ENCODE measurements at places on chromosomes 13 and 19.

GRCh38 chr13:111281751-111282311 is 38.6 kb upstream of the TEX29 start:
- peak; percentile 84 for DNase-seq

DNA sequence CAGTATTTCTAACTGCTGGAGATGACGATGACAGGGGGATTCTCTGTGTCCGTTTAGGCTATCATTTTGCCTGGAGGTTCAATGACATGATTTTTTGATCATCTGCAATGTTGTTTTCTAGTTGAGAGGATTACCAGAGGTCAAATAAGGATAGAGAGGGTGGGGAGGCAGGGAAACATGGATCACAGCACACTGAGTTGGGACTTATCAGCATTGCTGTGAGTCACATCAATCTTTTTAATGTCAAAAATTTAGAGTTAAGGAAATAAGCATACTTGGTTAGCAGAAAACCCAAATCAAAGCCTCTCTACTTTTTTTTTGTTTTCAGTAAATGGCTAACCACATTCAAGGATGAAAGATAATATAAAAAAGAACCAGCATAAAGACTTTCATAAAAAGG is 43.0 kb upstream of the CSNK1A1L start:
- no peak for DNase-seq

DNA sequence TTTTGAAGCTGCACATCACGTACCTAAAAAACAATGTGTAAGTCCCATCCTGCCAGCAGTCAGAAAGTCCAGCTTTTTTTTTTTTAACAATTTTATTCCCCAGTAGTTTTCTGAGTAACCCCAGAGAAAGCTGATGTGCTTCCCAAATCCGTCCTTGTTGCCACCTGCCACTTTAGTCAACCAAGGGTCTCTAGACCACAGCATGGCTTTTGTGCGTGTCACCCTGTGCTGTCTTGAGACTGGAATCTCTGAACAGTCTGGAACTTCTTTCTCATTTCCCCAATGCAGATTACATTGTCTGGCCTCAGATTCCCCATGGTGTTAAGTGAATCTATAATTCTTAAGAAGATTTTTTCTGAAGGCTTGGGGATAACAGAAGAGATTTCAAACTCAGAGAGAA is 289.2 kb upstream of the KLF12 start:
- DNase-seq: no peak

DNA sequence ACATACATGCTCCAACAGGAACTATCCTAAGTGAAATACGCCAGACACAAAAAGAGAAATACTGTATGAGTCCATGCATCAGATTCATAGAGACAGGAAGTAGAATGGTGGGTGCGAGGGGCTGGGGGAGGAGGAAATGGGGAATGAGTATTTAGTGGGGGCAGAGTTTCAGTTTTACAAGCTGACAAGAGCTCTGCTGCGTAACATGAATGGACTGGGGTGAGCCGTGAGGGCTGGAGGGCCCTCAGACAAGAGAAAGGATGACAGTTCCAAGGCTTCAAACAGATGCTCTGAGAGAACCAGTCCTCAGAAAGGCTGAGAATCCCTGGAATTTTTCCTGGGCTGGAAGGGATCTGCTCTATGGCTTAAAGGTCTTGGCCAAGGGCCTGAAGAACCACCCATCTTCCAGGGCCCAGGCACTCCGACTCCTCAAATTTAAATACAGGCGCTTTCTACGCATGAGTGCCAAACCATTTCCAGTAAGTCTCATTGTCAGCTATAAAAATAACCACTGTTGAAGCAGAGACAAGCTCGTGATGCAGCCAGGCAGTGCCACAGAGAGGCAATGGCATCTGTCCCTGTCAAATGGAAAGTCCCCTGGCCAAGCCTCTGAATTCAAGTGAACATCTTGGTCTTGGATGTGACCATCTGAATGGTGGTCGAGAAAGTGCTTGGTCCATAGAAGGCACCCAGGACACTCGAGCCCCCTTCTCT is 17.5 kb downstream of the KLF2 start:
- DNase-seq: no peak

DNA sequence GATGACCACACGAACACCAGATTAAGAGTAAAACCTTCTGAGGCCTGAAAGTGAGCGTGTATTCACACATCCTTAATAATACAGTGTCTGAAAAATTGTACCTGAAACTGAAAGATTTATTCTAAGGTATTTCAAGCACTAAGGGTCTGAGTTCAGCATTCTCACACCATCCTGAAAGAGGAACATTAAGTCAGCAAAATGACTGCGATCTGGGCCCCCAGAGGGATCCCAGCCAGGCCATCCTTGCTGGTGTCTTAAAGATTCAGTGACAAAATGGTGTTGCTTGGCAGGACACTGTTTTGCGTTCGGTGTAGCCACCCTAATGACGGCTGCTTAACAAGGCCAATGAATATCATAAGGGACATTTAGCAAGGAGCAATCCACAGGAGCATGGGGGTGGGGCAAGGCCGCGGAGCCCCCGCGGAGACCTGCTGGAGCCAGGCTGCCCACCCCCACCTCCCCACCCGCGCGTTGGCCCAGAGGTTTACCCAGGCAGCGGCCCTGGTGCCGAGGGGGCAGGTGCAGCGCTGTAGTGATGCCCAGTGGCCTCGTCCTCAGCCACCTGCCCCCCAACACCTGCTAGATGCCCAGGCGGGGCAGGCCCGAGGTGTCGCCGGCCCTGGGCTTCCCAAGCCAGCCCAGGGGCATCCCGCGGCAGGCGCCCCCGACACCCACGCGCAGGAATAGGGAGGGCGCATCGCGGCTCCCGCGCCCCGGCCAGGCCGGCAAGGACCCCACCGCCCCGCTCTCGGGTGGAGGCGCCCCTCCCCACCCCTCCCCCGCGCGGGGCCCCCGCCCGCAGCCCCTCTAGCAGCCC is 742 bp downstream of the NALCN start:
- no peak for DNase-seq

- no peak for DNase-seq
These were observed 191.3 kb upstream of the PCDH9 start for GRCh38 chr13:67421475-67421874.

- DNase-seq: peak; percentile 34
These were observed at the start of gene DACH1 for GRCh38 chr13:71867131-71867814. Gene DACH1 (minus strand): TSS chr13:71867204.

GRCh38 chr13:77519808-77520207 is 15.7 kb upstream of the SCEL start:
- DNase-seq: no peak

GRCh38 chr13:95226476-95226875 is 74.8 kb downstream of the ABCC4 start:
- no peak for DNase-seq

GRCh38 chr13:51147732-51148131 is 36.7 kb upstream of the C13orf42 start:
- no peak for DNase-seq

- DNase-seq: no peak
These were observed 1.8 kb upstream of the CD37 start for GRCh38 chr19:49333418-49333805.

GRCh38 chr13:52779103-52779502 is 39.5 kb upstream of the CNMD start:
- DNase-seq: no peak

GRCh38 chr19:12779162-12779993 is 4.0 kb upstream of the HOOK2 start:
- peak; percentile 20 for DNase-seq

- DNase-seq: peak; percentile 59
These were observed 12.1 kb upstream of the DACH1 start for GRCh38 chr13:71879129-71879535.

GRCh38 chr13:110590577-110590976 is 24.8 kb upstream of the NAXD start:
- DNase-seq: no peak

- DNase-seq: no peak
These were observed 36.4 kb downstream of the EPS15L1 start for GRCh38 chr19:16435238-16435917.

GRCh38 chr19:54107876-54108490 is 5.3 kb downstream of the NDUFA3 start:
- DNase-seq: no peak

DNA sequence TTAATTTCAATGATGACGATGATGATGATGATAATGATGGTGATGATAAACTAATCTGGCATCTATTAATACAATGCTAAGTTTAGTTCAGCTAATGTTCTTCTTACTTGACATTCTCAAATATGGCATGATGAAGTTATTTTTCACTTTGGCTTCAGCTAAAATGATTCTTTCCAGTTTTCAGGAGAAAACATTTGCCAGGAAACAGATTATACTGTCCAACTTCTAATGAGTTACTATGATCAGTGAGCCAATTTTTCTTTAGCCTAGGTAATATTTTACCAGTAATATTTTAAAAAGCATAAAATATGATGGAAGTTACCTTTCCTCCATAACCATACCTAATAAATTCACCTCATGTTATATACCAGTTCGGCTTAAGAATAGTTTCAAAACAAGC is 245.7 kb upstream of the CSNK1A1L start:
- DNase-seq: no peak

- DNase-seq: no peak
These were observed 899 bp downstream of the GIPC3 start for GRCh38 chr19:3586127-3586626.

DNA sequence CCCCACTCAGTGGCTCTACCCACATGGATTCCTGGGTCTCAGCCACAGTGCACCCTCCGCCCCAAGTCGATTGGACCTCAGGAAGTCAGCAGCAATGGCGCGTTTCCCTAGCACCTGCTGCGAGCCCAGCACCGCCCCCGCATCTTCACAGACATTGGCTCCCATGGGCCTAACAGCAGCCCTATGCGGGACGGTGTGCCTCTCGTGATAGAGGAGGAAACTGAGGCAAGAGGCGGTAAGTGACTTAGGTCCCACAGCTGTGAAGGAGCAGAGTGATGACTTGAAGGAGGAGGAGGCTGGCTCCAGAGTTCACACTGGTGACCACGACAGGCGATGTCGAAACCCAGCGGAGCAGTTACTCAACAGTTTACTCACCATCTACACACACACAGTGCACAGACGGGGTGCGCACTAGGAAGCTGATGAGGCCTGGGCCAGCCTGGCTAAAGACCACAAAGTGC is 104.5 kb upstream of the SOX1 start:
- DNase-seq: no peak

DNA sequence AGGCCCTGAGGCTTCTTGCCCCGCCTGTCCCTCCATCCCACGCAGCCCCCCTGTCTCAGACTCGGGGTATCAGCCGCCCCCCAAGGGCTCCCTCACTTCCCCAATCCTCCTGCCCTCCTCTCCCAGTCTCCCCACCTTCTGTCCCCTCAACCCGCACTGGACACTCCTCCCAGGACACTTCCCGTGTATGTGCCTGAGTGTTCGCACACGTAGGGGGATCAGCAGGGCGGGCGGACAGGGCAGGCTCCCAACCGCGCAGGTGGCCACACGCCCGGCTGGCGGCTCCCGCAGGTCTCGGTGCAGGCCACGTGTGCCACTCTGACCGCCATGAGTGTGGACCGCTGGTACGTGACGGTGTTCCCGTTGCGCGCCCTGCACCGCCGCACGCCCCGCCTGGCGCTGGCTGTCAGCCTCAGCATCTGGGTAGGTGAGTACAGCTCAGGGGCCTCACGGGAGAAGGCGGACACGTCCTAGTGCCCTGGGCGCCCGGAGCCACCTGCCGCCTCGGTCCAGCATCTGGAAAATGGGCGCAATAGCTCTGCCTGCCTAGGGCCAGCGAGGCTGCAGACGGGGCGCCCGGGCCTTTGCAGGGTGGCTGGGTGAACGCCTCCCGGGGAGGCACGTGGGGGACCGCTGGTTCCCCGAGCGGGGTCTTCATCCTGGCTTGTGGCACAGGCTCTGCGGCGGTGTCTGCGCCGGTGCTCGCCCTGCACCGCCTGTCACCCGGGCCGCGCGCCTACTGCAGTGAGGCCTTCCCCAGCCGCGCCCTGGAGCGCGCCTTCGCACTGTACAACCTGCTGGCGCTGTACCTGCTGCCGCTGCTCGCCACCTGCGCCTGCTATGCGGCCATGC is 2.3 kb downstream of the KISS1R start:
- DNase-seq: peak; percentile 77

- DNase-seq: no peak
These were observed 6.1 kb downstream of the WDFY2 start for GRCh38 chr13:51590231-51590970.

GRCh38 chr19:18896421-18896841 is 473 bp upstream of the CERS1 start:
- DNase-seq: no peak

GRCh38 chr19:48997972-48998371 is 4.3 kb downstream of the RUVBL2 start:
- DNase-seq: no peak

DNA sequence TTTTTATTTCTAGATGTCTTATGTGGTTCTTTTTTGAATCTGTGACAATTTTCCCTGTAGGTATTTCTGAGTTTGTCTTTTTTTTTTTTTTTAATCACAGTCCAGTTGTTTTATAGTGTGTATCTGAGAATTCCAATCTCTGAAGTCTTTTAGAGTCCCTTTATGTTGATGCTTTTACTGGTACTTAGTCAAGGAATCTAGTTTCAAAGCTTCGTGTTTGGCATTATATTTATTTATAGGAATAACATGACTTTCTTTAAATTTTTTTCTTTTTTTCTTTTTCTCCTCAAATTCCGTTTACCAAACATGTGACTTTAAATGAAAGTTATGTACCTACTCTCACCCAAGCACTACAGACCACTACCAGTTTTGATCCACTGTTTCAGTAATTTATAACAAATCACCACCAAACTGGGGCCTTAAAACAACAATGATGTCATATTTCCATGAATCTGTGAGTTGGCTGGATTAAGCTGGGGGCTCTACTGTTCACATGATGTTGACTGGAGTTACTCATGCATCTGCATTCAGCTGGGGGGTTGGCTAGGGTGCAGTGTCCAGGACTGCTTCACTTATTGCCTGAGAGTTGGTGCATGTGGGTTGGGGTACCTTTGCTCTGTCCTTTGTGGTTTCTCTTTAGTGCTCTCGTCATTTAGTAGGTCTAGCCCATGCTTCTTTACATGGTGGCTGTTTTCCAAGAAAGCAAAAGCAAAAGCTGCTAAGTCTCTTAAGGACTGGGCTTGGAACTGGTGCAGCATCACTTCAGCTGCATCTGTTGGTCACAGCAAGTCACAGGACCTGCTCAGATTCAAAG is 22.3 kb downstream of the KCTD4 start:
- no peak for DNase-seq

GRCh38 chr19:58033741-58034476 is at the start of gene ZSCAN1:
Gene ZSCAN1 (plus strand): TSS chr19:58034025. CDS start chr19:58037837, 3,812 bp downstream.
- no peak for DNase-seq

- no peak for DNase-seq
These were observed 205.1 kb upstream of the STARD13 start for GRCh38 chr13:33490461-33491327.

DNA sequence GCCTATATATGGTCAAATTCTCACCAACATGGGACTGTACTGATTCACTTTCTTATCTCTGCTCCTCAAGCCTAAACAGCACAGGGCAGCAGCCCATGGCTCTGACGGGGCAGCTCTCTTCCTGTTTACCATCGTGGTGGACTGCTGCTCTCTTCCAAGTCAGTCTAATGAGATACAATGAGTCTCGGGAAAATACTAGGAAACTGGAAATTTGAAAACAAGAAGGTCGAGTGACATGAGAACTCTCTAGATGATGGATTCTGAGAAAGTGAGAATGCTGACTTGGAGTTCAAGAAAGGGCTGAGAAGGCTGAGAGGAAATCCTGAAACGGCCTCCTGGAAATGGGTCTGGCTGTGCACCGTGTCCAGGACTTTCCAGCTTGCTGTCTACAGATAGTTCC is 122.8 kb upstream of the ARGLU1 start:
- no peak for DNase-seq

GRCh38 chr19:3700242-3701032 is at the start of gene PIP5K1C:
Gene PIP5K1C (minus strand): TSS chr19:3700468. CDS start chr19:3700390, 78 bp downstream.
- peak; percentile 89 for DNase-seq
